ENCODE measurements at places on chromosomes 4 and X.

DNA sequence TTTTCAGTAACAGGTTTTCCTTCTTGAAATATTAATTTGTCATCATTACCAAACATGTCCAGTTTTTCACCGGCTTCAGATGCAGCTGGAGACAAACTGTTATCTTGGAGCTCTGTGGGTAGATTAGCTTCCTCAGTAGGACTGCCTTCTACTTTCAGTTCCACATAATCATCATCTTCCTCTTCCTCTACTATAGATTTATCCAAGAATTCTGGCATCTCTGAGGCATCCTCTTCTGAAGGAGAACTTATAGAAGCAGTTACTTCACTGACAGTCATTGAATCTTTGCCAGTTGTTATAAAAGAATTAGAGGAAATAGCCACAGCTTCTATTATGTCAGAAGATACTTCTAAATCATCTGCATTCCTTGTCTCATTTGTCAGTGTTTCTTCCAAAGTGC is 162.9 kb downstream of the LRBA start:
- no peak for DNase-seq

DNA sequence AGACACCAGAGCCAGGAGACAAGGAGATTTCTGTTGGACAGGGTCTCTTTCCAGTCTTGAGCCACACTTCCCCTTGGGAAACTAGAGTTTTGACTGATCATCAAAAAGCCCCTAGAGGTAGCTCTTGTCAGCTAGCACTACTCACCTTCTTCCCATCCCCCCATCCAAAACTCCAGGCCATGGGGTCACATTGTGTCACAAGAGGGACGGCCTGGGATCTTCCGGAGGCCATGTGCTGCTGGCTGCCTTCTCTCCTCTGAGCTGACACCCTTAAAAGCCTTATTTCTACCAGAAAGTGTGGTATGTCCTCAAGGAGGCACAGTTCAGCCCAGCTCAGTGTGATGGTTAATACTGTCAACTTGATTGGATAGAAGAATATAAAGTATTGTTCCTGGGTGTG is 7.8 kb downstream of the PNMA3 start:
- no peak for DNase-seq

GRCh38 chr4:148653681-148654080 is 211.5 kb upstream of the NR3C2 start:
- no peak for DNase-seq

- no peak for DNase-seq
Observed at GRCh38 chr4:53128706-53129357, 237.0 kb downstream of the SCFD2 start.

DNA sequence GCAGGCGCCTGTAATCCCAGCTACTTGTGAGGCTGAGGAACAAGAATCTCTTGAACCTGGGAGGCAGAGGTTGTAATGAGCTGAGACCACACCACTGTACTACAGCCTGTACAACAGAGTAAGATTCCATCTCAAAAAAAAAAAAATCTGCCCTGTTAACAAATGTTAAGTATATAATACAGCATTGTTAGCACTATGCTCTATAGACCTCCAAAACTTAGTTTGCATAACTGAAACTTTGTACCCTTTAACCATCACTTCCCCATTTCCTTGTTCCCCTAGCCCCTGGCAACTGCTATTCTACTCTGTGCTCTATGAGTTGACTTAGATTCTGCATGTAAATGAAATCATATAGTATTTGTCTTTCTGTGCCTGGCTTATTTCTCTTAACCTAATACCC is 76.7 kb downstream of the TAB3 start:
- DNase-seq: no peak

GRCh38 chrX:15781961-15782699 is 8.2 kb upstream of the ZRSR2 start:
- peak; percentile 29 for DNase-seq

DNA sequence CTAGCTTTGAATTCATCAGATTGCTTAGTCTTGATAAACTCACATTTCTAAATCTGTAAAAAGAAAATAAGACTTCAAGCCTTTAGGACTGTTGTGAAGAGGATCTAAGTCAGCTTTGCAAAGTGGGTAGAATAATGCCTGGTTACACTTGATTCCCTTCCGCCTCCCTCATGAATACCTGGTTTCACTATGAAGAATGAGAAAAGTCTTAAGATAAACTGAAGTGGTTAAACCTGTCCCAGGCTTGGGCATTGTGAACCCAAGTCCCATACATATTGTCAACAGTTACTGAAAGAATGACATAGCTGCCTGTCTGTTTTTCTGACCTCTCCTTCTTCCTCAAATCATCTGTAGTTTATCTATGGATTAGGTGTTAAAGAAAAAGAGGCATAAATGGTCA is 16.7 kb upstream of the GBA3 start:
- DNase-seq: no peak

- no peak for DNase-seq
Observed at GRCh38 chrX:9337046-9337445, 127.8 kb upstream of the TBL1X start.

GRCh38 chr4:11105715-11106114 is 323.0 kb downstream of the HS3ST1 start:
- no peak for DNase-seq

- DNase-seq: no peak
Observed at GRCh38 chr4:89797117-89797516, 39.8 kb downstream of the SNCA start.

- no peak for DNase-seq
Observed at GRCh38 chrX:135741192-135741715, 26.7 kb downstream of the CT45A3 start.

- peak; percentile 3 for DNase-seq
Observed at GRCh38 chrX:42577936-42578470, 200.0 kb downstream of the PPP1R2C start.

DNA sequence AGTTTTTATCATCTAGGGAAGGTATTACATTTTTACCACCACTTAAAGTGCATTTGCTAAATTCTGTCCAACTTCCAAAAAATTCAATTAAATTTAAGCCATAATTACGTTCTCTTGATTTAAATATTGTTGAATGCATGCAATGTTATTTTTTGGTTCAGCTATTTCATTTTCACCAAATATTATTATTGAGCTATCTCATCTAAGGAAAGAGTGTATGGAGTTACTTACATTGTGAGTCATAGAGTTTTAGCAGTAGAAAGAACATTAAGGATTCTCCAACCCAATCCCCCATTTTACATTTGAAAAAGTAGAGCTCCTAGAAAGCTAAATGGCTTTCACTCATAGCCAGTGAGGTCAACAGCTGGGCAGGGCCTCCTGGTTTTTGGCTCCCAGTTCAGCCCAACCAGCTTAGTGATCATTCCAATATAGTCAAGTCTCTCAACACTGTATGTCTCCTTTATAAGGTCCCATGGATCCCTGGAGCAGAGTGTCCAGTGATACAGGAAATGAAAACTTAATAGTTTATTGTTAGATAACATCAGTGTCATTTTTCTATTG is 60.5 kb downstream of the NDNF start:
- DNase-seq: no peak

DNA sequence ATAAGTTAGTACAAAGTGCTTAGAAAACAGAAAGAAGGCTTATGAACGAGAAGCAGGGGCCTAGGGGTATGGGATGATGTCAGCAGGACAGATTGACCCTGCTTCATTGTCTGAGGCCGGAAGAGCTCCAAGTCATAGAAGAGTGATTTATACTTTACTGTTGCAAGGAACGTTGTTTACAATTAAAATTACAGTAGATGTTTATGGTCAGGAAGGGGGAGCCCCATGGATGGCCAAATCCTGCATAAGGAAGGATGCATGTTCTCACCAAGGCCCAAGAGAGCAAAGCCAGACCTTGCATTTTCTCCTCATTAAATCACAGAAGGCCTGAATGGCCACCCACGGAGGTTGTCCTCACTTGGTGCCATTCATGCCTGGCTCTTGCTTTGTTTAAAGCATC is 115.3 kb downstream of the LDB2 start:
- no peak for DNase-seq

DNA sequence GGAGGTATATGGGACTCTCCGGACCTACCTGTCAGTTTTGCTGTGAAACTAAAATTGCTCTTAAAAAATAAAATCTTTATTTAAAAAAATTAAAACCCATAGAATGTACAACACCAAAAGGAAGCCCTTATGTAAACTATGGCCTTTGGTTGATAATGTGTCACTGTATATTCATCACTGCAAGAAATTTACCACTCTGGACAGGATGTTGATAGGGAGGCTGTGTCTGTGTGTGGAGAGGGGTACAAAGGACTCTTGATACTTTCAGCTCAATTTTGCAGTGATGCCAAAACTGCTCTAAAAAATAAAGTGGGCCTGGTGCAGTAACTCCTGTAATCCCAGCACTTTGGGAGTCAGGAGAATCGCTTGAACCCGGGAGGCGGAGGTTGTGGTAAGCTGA is 2.9 kb upstream of the ZMYM3 start:
- DNase-seq: no peak
